ENCODE measurements at places on chromosomes 12 and 14.

DNA sequence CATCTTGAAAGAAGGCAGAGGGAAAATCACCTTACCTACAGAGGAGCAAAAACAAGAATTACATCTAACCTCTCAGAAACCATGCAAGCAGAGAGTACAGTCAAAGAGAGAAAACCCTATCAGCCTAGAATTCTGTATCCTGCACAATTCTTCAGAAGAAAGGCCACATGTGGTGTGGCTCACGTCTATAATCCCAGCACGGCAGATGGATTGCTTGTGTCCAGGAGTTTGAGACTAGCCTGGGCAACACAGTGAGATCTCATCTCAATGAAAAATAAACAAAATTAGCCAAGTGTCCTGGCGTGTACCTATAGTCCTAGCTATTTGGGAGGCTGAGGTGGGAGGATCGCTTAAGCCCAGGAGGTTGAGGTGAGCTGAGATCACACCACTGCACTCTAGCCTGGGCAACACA, 48.2 kb downstream of the ATF7 start:
- no peak for DNase-seq

DNA sequence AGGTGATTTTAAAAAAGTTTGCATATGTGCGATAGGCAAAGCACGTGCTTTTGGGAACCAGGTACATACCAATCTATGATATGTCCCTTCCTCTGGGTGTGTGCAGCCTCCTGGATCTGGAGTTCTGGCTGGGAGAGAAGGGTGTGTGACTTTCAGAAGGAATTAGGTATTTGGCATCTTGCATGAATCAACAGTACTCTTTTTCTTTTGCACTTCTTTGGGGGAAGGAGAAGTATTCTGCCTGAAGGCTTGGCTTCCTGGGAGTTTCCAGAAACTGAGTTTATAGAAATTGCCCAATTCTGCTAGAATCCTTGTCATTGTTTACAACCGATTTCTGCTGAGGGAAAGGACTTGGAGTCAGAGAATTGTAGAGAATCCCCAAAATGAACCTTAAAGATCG, 2.9 kb upstream of the CLMN start:
- no peak for DNase-seq

DNA sequence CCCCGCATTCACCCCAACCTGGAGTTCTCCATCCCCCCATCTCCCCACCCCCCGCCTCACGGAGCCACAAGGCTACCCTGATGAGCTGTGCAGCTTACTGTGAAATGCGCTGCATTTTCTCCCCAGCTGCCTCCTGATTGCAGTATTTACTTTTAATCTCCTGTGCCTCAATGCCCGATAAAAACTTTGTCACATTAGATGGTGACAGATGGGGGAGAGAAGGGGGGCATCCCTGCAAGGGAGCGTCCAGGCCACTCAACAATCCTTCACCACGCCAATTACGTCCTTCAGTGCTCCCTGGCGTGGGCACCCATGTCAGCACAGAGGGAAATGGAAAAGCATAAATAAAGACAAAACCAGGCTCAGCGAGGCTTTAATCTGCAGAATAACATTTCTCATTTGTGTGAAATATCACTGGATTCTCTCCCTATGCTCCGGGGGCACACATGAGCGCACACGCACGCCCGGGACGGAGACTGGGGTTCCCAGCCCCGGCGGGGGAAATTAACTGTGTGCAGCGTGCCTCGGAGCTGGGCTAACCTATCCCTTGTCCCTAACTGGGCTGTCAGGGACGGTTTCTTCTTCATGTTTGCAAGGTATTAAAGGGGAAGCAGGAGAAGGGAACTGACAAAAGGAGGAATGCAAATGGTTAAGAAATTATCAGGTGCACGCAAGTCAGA, 186.7 kb upstream of the VASH1 start:
- no peak for DNase-seq

DNA sequence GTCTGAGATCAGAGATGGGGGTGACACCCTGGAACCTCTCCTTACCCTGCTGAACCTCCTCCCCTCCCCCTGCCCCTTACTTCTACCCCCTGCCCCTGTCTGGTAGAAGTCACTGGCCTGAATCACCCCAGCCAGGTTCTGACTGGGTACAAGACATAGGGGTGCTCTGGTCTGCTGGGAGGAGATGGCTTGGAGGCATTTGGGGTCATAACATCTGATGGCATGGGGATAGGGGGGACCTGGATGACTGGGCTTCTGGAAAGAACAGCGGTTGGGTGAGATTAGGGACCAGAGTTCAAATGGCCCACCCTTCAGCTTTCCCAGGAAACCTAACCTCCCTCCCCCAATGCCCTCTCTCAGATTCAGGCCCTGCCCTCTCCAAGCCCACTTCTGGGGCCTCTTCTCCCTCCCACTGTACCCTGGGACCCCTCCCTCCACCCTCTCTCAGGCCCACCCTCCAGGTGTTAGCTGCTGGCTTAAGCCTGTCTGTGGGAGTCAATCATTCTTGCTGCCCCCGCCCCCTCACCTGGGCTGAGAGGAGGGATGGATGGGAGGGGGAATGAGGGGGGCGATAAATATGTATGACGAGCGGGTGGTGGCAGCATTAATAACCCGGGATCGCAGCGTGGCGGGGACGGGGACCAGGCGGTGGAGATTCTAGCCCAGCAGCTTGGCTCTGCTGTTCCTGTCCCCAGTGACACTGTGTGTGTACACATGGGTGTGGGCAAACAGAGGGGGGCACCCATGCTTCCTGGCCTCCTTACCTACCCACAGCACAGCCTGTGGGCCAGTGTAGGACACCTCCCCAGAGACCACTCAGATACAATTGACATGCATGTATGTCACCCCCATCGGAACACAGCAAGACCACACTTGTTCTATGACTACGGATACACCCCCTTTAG, 5.9 kb downstream of the NXPH4 start:
- no peak for DNase-seq

DNA sequence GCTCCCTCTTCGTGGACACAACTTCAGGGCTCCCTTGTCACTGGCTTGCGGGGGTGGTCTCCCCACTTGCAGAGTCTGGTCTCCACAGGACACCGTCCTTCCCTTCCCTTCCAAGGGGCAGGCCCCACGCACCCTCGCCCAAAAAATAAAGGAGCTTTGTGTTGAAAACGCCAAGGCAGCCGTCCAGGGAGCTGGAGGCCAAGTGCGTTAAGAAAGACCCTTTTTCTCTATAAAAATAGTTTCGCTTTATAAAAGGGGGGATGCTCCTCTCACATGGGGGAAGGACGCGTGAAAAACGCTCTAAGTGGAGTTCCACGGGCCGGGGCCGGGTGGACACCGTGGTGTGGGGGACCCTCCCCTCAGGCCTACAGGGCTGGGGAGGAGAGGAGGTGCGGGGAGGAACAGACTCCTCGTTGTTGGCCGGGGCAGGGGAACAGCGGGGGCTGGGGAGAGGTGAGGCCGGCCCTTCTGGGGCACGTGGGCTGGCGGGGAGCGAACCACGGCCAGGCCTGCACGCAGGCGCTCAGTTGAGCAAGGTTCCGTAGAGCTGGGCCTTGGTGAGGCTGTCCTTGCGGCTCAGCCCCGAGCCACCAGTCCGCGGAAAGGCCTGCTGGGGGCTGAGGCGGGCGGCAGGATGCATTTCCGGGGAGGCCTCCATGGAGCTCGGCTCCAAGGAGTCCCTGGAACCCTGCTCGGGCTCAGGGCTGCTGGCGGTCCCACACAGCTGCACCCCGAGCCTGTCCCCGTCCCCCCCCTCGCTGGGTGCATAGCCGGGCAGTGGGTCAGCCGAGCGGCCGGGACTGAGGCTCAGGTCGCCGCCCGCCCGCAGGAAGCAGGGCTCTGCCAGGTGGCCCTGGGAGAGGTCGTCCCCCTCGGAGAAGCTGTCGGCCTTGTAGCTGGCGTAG, 49.5 kb downstream of the BEGAIN start:
- no peak for DNase-seq

- no peak for DNase-seq
These were observed 525.3 kb downstream of the MED13L start for GRCh38 chr12:115752156-115752555.

GRCh38 chr12:114400925-114401324, 5.0 kb downstream of the TBX5 start:
- DNase-seq: no peak

DNA sequence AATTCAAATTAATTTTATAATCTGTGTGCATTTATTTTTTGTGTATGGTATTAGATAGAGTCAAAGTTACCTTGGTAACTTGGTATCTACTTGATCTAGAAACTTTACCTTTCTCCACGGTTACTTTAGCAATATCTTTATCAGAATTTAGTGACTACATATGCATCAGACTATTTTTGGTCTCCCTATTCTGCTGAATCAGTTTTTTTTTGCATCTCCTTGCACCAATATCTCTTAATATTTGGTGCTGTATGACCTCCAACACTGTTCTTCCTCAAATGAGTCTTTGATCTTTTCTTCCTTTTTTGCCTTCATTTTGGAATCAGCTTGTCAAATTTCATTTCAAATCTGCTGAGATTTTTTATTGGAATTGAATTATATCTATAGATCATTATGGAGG, 828.2 kb upstream of the FOXG1 start:
- no peak for DNase-seq

Measured in stimulated activated CD4-positive, alpha-beta T cell treated with anti-CD3 and anti-CD28 coated beads, Interleukin-1b, Interleukin-23, amount 100 ng/mL, for 4 hours (primary cell).